ENCODE measurements at places on chromosomes 7 and 10.

- DNase-seq, result no peak
These were observed 80.3 kb downstream of the PLXNA4 start for GRCh38 chr7:132495936-132496335.

DNA sequence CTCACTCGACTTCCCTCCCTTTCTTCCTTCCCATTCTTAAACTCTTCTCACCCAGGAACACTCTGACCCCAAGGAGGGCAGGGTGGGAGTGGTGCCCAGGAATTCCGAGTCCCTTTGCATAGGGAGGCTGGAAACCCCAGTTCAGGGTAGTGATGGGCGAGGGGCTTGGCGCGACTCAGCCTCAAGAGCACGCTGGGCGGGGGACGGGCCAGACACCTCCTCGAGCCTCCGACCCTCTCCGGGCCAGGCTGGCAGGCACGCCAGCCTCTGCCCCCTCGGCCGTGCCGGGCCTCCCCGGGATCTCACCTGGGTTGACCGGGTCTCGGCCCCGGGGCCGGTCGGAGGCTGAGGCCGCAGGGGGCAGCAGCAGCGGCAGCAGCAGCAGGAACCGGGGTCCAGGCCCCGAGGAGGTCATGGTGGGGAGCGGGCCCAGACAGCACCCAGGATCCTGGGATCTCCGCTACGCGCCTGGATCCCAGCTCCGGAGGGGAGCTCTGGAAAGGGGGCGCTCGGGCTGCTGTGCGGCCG is 457 bp downstream of the PLOD3 start:
- no peak for DNase-seq

DNA sequence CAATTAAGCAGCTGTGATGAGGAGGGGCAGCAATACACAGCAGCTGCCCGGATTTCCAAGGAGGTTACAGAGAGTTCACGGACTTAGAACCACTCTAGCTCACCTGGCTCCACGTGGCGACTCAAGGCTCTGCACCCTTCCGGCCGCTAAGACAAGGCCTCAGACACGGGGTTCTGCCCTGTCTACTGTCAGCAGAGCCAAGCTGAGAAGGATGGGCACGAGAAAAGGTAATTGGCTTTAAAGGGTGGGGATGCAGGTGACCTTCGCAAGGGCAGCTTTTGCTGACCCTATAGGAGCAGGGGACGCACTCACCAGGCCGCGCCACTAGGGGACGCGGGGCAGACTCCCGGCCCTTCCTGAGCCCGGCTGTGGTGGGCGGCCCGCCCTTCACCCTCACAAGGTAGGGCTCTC is 152.4 kb downstream of the KIF20B start:
- DNase-seq, result no peak

- DNase-seq, result no peak
These were observed 18.2 kb downstream of the DPYSL4 start for GRCh38 chr10:132204781-132205473.

- no peak for DNase-seq
These were observed 63.1 kb downstream of the MALRD1 start for GRCh38 chr10:19111501-19112267.

- DNase-seq, result no peak
These were observed 119.5 kb downstream of the DOCK4 start for GRCh38 chr7:112086496-112087254.

DNA sequence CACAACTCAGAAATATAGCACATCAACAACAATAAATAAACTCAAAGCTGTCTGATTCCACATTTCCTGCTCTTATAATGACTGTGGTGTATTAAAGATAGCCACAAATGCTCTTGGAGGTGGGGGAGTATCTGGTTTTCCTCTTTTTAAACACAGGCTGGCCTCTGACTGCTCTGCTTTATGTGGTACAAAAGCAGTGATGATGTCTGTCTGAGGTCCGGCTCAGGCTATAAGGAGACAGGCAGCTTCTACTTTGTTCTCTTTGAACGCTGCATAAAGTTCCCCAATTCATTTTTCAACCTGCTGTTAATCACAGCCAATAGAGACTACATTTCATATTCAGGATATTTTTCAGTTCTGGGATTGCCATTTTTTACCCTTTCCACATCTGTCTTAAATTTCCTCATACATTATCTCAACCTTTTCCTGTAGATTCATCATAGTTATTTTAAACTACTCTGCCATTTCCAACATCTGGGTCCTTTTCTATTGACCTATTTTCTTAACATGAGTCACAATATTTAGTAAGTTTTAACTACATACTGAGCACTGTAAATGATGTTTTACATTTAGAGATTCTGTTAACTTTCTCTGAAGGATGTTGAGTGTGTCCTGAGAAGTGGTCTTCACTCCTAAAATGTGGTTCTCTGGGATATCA is 64.9 kb downstream of the CRPPA start:
- DNase-seq, result no peak

DNA sequence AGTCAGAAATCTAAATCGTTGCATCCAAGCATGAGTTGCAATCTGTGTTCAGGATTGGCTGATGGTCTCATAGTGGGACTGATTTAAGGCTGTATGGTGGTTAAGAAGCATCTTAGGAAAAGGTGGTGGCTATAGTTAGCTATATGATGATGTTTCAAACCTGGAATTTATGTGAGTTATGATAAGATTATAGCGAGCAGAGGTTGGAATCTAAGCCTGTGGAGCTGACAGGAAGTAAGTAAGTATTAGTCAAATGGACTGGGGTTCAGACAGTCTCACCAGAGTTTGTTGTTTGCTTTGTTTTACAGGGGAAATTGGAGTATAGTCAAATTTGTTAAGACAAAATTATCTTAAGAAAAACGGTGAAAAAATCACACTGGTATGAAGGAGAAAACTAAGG is 56.7 kb downstream of the ANKRD7 start:
- DNase-seq, result no peak

GRCh38 chr10:3426190-3426845 is 253.7 kb upstream of the PITRM1 start:
- DNase-seq, result no peak

GRCh38 chr10:76136961-76137360 is 705.5 kb downstream of the LRMDA start:
- DNase-seq, result no peak

Measured in anterior cingulate cortex (tissue), 58 donors.